Stimulated activated CD8-positive, alpha-beta memory T cell treated with anti-CD3 and anti-CD28 coated beads, Interleukin-4, amount 100 ng/mL, for 1 hour (primary cell): ENCODE measurements at places on chromosomes 7 and 10.

DNA sequence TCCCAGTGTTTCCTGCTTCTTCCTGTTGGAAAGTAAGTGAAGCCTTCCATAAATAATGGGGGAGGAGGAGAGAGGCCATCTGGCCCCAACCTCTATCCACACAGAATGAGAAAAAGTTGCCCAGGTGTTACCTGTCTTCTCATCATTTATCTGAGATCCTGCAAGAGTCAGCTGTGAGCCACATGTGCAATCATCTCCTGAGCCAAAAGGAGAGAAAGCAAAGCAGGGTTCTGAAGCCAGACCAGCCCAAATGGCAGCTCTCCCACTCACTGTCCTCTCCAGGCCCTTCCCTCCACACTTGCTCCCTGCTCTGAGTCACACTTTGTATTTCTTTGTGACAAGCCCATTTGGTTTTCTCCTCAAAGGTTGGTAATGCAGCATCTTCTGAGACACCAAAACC is 65.9 kb downstream of the FAM204A start:
- no peak for DNase-seq

DNA sequence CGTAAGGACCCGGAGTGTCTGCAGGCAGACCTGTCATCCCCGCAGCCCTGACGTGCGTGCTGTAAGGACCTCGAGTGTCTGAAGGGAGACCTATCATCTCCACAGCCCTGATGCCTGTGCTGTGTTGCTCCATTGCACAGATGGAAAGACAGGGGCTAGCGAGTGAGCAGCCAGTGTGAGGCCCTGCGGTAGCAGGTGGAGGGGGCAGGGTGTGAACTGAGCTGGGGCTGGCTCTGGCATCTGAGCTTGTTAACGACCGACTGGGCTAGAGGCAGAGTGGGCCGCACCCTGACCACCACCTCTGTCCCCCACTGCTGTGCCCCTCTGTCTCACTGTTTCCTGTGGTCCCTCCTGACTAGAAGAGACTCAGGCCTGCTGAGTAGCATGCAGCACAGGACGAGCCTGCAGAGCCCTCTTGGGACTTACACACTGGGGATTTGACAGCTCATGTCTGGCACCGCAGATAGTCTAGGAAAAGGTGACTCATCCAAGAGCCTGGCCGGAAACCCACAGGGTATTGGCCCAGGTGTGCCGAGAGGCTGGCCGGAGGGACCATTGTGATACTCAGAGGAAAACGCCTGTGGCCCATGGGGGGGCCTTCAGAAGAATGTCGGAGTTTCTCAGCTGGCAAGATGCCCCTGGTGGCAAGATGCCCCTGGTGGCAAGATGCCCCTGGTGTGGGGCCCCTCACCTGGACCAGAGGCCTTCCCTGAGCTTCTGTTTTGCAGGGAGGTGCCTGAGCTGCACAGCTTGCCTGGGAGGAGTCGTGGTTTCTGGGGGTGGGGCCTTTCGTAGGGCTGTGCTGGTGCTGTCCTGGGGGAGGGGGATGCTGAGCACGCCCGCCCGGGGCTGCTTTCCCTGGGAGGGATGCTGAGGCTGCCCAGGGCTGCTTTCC is 34.3 kb downstream of the INPP5A start:
- no peak for DNase-seq

GRCh38 chr10:72702868-72703581 is 11.1 kb downstream of the MCU start:
- DNase-seq = no peak

- DNase-seq = no peak
These were observed 57.6 kb downstream of the ZNF727 start for GRCh38 chr7:64102656-64103400.

- DNase-seq = no peak
These were observed 47.6 kb upstream of the ANKRD1 start for GRCh38 chr10:90968328-90969081.

DNA sequence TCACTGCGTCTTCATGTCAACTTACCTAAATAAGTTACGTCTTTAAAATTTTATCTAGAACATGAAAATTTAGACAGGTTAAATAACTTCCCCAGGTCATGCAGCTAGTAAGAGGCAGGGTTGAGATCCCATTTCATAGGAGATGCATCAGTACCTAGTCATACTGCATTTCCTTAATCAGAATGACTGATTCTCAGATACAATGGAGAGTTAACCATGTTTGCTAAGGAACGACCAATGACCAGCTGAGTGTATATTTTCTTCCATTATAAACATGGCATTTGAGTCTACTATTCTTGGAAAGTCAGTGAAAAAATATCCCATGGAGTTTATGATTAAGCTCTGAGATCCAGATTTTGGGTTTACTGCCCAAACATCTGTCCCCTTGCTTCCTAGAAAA is 39.6 kb downstream of the ENTPD1 start:
- DNase-seq = no peak
